ENCODE measurements at places on chromosomes 5 and 9.

DNA sequence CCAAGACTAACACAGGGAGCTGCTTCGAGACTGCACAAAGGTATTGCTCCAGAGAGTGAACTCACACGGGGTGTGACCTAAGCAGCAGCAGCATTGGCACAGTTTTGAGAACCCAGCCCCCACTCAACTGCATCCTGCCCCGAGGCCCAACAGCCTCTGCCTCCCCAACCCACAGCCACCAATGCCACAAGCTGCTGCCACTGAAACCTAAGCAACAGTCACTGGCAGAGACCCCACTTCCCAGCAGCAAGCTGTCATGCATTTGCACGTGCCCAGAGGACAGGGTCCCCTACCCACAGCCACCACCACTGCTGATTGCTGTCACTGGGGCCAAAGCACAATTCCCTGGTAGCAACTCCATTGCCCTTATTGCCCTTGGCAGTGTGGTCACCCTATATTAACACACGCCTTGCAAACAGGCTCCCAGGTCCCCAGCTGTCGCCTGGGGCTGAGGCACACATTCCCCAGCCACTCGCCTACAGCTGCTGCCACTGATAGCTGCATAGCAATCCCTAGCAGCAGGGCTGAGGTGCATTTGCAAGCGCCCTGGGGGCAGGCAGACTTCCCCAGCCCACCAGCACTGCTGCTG is 141.0 kb downstream of the AGTPBP1 start:
- no peak for DNase-seq

DNA sequence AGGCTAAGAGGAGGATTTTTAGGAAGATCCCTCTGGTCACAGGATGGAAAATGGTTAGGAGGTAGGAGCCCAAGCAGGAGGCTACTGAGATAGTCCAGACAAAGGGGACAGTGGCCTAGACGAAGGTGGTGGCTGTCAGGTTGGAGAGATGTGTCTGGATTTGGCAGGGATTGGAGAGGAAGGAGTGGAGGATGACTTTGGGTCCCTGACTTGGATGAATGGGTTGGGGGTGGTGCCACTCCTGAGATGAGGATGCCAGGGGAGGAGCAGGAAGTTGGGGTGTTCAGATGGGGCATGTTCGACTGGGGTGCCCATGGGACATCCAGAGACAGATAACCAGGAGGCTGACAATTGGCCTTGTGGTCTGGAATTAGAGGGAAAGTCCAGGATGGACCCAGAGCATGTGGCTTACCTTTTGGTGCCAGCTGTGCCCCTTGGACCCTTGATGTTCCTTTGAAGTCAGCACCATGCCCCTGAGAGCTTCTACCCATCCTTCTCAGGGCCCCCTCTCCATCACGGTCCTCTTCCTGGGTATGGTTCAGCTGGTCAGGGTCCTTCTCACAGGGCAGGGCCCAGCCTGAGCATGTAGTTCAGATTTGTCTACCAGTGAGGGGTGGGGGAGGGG is 15.1 kb upstream of the IGFBPL1 start:
- DNase-seq, result no peak

DNA sequence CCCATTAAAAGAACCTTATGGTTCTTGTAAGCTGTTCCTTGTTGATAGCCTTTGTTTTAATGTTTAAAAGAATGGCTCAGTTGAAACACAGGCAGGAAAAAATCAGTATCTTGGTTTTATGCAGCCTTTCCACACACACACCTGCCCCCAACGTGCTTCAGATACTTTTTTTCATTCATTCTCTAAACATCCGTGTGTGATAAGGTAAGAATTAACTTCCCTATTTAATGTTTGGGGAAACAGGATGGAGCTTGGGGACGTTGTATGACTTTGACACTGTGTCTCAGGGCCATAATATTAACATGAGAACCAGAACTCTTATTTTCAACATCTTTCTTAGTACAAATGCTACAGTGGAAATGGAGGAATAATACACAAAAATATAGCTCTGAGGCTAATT is 5.8 kb upstream of the ZNF622 start:
- no peak for DNase-seq

DNA sequence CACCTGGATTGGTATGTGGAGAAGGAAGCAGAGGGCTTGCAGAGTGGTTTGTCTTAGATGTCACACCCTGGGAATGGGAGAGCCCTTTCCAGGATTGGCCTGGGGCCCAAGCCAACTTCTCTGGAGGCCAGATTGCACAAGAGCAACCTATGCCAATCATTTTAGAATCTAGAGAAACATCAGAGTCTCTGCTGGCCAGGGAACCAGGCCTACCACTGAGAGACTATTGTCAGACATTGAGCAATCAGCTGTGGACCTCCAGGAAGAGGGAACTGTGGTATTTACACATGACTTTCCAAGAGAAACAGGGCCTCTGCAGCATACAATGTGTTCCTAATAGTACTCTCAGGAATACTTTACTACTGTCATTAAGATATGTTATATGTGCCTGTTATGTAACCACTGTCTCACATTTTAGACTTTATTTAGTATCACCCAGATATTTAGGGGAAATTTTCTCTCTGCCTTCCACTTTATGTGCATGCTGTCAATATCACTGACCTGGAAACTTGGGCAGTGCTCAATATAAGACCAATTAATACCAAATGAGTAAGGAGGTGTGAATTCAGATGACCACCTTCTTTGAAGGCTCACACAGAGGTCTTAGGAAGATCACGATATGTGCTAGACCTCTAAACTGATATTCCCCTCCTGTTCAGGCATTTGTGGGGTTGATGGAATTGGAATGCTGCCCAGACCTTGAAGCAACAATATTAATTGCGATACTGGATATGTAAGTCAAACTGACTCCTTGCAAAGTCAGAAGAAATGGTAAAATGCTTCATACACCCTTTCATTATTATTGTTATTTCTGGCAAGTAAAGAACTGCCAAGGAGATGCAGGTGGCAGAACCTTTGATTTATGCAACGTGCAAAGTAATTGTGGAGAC is 20.5 kb upstream of the CCL28 start:
- no peak for DNase-seq

DNA sequence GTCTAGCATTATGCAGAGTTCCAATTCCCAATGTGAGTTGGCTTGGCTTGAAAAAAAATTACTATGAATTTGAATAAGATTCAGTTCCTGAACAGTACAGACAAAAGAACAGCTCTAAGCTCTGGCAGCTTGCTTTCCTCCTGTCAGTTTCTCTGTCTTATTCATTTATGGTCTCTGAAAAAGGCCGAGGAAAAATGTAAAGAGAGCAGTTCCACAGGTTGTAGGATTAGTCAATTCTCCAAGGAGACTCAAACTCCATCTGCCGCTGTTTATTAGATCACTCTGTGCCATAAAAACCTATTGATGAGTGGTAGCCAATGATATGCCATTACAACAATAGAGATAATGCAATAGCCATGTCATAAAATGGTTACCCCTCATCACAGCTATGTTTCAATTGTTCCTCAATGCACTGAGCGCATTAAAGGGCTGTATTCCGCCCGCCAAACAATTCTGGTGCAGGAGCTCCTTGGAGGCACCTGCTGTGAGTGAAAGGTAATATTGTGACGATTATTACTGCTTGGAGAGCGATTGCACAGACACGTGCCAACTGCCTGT is 188.2 kb downstream of the ARRDC3 start:
- no peak for DNase-seq

DNA sequence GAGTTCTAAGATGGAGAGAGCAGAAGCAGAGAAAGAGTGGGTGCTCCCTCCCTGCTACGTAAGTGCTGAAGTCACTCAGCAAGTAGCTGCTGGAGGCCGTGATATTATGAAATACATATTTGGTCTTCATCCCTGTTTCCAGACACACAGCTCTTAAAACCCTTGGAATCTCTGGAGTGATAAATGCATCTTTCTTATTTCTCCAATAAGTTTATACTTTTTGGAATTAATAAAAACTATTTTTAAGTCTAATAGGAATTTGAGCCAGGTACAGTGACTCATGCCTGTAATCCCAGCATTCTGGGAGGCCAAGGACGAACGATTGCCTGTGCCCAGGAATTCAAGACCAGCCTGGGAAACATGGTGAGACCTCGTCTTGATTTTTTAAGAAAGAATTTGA is 60.6 kb downstream of the AUH start:
- DNase-seq, result no peak

- no peak for DNase-seq
These were observed 60.1 kb upstream of the ZNF608 start for GRCh38 chr5:124806373-124807077.

DNA sequence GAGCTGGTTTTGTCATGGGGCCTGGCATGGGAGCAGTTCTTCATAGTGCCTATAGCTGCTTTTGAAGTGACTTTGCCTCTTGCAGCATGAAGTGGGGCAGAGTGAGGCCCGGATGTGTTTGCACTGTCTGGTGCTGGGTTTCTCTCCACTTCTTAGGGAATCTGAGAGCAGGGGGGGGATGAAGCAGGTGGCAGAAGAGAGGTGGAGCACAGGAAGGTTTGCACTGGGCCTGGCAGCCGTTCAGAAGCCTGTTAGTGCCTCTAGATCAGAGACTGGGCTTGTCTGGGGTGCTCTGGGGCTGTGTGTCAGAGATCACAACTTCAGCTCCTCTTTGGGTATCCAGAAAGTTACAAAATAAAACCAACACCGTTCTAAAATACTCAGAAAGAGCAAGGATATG is 18.4 kb downstream of the USP20 start:
- DNase-seq, result no peak
